Fibroblast of skin of scalp (primary cell): ENCODE measurements at places on chromosomes 5 and 9.
A peak's percentile ranks its signal among the peaks of the same experiment; 100 is the strongest.

DNA sequence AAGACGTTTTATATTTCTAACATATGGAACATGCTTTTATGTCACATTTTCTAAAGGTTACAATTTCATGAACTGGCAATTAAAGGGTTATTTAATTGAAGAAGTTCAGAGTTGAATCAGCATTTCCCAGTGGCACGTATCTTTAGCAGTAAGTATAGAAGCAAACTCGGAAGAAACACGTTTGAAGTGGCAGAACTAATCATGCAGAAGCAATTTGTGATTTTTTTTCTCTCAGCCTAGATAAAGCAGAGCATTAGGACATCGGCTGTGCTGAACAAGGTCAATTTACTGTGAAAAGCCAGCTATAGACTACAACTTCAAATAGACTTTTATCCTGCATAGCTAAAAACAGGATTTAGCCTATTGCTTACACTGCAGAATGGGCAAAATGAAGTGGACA lies 104.7 kb downstream of the ISL1 start:
- DNase-seq: no peak

- peak; percentile 49 for DNase-seq
These were observed 49.4 kb upstream of the SPATA31C2 start for GRCh38 chr9:88187631-88188030.

DNA sequence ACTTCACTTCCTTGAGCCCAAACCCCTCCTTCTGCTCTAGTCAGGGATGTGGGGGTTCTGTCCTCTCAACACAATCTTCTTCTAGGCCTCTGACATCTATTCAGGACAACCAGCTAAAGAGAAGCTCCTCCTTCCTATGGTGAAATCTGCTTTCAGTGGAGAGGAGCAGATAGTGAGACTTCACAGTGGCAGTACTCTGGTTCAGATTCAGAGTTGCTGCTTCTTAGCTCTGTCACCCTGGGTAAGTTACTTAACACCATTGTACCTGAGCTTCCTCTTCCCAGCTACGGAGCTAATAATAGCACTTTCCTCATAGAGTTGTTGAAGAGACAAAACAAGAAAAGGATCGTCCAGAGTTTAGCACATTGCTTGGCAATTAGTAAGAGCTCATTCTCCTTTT lies 77.3 kb upstream of the LARP1 start:
- no peak for DNase-seq

GRCh38 chr5:64880821-64881220 lies 112.1 kb downstream of the CWC27 start:
- no peak for DNase-seq

DNA sequence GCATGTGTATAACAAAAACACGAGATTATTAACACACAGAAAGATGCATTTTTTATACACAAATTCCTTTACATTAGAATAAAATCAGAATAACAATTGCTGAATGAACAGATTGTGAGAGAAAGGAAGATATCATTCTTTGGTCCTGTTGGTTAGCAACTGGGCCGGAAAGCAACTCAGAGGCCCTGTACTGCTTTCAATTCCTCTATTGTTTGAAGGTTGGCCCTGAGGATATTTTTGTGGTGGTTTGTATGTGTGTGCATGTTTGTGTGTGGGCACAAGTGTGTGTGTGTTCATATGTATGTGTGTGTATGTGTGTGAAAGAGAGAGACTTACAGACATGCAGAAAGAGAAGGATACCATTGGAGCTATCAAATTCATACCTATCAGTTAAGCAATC lies 356.8 kb upstream of the DMAC1 start:
- no peak for DNase-seq

- peak; percentile 76 for DNase-seq
These were observed 46.1 kb upstream of the RAI14 start for GRCh38 chr5:34609951-34610441.

GRCh38 chr5:6704361-6704851 lies 8.8 kb upstream of the TENT4A start:
- DNase-seq: peak; percentile 73
